ENCODE measurements at places on chromosomes 7 and 10. TPM values are rescaled to one million over a fixed set of nuclear protein-coding genes. Genes with fewer than 3 reads are reported as not detected.

DGKI gene
- total RNA-seq, result 0.71 TPM

IKZF1 gene
- 0.71 TPM for total RNA-seq

GRCh38 chr7:131604841-131605279 is 48.4 kb upstream of the PODXL start:
- peaks cover 42% of the 10 kb centered on the region for H3K4me1 ChIP-seq
- peak overlapping the region; percentile 12 for H3K4me3 ChIP-seq
- H3K36me3 ChIP-seq, result no peaks in the 10 kb centered on the region

- H3K27ac ChIP-seq, result no peak overlapping the region
- no peaks in the 10 kb centered on the region for H3K27me3 ChIP-seq
- no peak overlapping the region for H3K4me3 ChIP-seq
- DNase-seq, result no peak
These were observed 79.5 kb upstream of the PRSS58 start for GRCh38 chr7:142337054-142338001.

GRCh38 chr10:33631991-33632390 is 297.5 kb upstream of the NRP1 start:
- H3K4me3 ChIP-seq, result no peak overlapping the region
- no peaks in the 10 kb centered on the region for H3K27me3 ChIP-seq
- no peaks in the 10 kb centered on the region for H3K36me3 ChIP-seq
- no peak overlapping the region for H3K27ac ChIP-seq

DNA sequence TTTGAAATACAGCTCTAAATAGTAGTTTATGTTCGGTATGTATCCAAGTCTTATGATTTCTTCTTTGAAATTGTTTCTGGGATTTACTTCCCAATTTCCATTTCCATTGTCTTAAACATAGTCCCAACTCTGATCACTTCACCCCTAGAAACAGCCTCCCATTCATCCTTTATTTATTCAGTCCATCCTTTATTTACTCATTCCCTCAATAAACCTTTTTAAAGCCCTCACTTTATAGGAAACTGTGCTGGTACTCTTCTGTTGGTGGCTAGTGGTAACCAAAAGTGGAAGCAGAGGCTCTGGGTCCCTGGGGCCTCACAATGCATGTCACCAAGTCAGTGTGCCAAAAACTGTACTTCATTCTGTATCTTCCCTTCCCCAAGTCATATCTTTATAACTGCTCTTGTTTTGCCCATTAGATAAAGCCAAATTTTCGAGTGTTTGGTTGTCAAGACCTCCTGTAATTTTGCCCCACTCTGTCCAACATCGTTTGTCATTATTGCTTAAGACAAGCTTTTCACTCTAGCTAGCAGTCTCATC is 3.9 kb upstream of the EPC1 start:
- no peak overlapping the region for H3K4me3 ChIP-seq
- no peaks in the 10 kb centered on the region for H3K36me3 ChIP-seq
- H3K27me3 ChIP-seq, result no peaks in the 10 kb centered on the region
- no peak for DNase-seq
- no peaks in the 10 kb centered on the region for H3K4me1 ChIP-seq

DNA sequence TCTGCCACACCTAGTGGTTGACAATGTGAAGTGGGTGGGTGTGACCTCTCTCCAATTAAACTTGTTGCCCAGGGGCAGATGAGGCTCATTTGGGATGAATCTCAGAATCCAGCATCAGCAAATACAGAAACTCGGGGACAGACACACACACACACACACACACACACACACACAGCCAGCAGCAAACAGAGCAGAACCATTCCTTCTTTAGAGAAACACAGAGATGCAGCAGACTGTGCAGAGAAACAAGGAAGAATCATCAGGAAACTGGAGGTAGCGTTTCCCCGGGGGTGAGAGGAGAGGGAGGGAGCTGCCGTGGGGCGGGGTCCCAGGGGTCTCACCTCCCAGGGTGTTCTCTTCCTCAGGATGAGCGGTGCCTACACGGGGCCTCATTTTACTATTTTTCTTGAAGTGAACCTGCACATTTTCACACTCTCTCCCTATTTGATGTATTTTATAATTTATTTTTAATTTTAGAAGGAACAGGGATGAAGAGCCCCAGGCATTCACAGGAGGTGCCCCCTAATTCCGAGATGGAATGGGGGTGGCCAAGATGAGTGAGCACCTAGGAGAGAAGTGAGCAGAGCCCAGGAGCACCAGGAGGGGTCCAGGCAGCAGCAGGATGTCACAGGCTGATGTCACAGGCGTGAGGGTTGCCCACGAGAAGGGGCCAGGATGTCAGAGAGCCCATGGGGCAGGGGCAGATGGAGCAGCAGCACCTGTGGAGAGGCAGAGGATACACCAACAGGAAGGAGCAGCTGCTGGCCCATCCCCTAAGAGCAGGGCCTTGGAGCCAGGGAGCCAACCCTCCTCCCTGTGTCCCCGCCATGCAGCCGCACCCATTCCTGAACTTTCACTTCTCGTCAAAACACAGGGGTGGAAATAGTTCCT is 85.3 kb upstream of the PPP2R2D start:
- no peaks in the 10 kb centered on the region for H3K36me3 ChIP-seq
- no peak for DNase-seq
- H3K27me3 ChIP-seq, result no peaks in the 10 kb centered on the region
- H3K4me3 ChIP-seq, result no peak overlapping the region

DNA sequence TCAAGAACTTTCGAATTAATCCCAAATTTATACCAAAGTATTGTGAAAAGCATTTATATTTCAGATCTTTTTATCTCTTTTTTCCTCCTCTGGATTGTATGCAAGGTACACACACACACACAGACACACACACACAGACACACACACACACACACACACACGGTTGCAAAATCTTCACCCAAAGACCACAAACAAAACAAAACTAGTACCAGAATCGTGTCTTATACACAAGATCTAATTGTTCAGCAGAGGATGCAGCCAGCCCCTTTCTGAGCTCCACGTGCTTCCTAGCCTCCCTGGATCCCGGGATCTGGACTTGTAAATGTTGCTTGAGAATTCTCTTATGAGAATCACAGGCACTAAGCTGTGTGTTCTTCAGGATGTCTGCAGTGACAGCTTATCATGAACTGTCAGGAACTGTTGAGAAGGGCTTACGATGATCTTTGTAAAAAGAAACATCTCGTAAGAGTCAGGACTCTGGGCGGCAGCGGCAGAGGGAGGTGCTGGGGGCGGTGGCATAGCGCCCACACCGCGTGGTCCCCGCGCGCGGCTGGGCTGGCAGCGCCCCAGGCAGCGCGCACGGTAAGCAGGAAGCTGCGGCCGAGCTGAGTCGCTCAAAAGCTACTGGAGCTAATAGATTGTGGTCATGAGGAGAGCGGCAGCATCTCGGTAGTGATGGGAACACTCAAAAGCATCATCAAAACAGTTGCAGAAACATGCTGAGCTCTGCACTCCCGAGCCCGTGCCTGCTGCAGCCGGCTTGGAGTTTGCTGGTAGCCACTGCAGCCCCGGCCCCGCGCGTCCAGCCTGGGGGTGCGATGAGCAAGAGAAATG is 277.6 kb downstream of the GATA3 start:
- peak; percentile 3 for DNase-seq
- peak overlapping the region; percentile 52 for H3K4me3 ChIP-seq
- H3K27me3 ChIP-seq, result peaks cover 11% of the 10 kb centered on the region
- no peaks in the 10 kb centered on the region for H3K36me3 ChIP-seq
- no peak overlapping the region for H3K27ac ChIP-seq

DNA sequence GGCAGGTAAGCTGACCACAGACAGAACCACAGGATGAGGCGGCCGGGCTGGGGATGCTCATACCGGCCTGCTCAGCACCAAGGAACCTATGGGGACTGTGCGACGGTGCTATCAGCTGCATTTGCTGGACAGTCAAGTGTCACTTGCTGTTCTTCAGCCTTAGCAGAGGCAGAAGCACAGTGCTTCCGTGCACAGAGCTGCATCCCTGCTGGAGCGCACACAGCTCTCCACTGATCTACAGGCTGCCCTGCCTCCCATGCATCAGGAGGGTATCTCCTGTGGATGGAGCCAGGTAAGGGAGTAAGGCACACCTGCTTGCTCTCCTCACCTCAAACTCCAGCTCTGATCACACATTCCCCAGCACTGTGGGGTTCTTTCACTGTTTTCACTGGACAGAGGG is 97.5 kb downstream of the TNS3 start:
- H3K27me3 ChIP-seq, result peaks cover 41% of the 10 kb centered on the region
- H3K36me3 ChIP-seq, result no peaks in the 10 kb centered on the region
- H3K27ac ChIP-seq, result no peak overlapping the region
- H3K4me1 ChIP-seq, result peaks cover 7% of the 10 kb centered on the region

DNA sequence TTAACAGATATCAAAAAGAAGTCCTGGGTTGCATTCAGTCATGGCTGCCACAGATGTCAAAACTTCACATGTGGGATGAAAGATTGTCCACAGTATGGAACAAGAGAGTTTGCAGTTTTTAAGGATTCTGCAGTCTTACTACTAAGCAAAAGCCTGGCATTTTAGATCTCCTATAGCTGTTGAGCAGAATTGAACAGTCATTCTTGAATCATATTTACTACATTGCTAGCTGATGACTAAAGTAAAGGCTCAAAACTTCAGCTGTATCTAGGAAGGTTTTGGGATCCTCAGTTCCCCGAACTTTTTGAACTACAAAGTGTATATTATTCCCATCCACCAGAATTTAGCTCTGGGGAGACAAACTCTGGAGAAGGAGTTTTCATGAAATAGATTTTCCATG is 31.0 kb downstream of the BET1 start:
- no peak overlapping the region for H3K4me3 ChIP-seq
- H3K36me3 ChIP-seq, result no peaks in the 10 kb centered on the region
- H3K27me3 ChIP-seq, result no peaks in the 10 kb centered on the region
- H3K4me1 ChIP-seq, result no peaks in the 10 kb centered on the region
- no peak overlapping the region for H3K27ac ChIP-seq
- DNase-seq, result no peak

DNA sequence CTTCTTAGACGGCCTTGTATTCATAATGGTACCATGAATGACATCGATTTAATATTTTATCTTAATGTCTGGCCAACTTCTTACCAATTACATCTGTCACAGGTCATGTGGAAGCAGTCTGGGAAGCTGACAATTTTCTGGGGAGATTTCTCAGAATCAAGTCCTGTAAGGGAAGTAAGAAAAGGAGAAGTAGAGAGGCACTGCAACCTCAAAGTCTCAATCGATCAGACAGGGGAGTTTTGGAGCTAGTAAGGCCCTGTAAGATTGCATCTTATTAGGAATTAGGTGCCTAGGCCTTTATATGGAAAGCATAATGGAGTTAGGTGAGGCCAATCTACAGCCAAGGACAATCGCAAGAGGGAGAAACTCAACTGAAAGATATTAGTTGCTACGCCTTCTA is 694.6 kb upstream of the SORCS1 start:
- no peaks in the 10 kb centered on the region for H3K36me3 ChIP-seq
- no peak overlapping the region for H3K4me3 ChIP-seq
- H3K27ac ChIP-seq, result no peak overlapping the region

- no peaks in the 10 kb centered on the region for H3K4me1 ChIP-seq
- H3K27ac ChIP-seq, result no peak overlapping the region
- no peak for DNase-seq
- no peak overlapping the region for H3K4me3 ChIP-seq
- H3K36me3 ChIP-seq, result no peaks in the 10 kb centered on the region
These were observed 356.2 kb upstream of the NFE2L3 start for GRCh38 chr7:25795824-25796235.

DNA sequence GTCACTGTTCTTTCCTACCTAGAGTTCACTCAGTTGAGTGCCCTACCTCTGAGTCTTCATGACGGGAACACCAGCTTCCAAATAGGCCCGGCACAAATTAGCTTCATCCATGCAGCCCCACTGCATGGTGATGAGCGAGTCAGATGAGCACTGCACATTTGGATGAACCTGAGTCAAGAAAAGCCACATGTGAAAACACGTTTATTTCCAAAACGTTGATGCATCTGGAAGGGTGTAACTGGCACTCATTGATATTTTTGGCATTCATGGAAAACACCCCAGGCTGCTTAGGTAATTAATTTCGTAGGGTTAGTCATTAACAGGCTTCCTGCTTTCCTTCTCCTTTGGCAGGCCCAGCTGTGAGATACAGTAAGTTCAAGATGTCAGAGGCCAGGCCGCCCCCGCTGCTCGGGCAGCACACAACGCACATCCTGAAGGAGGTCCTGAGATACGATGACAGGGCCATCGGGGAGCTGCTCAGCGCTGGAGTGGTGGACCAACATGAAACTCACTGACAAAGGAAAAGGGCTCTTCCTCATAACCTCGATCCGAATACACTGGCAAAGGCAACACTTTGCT is 725.2 kb downstream of the SUGCT start:
- no peaks in the 10 kb centered on the region for H3K36me3 ChIP-seq
- no peak overlapping the region for H3K27ac ChIP-seq
- no peak overlapping the region for H3K4me3 ChIP-seq
- H3K4me1 ChIP-seq, result no peaks in the 10 kb centered on the region
- no peaks in the 10 kb centered on the region for H3K27me3 ChIP-seq

- H3K27me3 ChIP-seq, result no peaks in the 10 kb centered on the region
- DNase-seq, result no peak
- H3K4me1 ChIP-seq, result no peaks in the 10 kb centered on the region
- no peak overlapping the region for H3K4me3 ChIP-seq
- H3K27ac ChIP-seq, result no peak overlapping the region
These were observed 301.7 kb downstream of the TCERG1L start for GRCh38 chr10:131009791-131010190.

DNA sequence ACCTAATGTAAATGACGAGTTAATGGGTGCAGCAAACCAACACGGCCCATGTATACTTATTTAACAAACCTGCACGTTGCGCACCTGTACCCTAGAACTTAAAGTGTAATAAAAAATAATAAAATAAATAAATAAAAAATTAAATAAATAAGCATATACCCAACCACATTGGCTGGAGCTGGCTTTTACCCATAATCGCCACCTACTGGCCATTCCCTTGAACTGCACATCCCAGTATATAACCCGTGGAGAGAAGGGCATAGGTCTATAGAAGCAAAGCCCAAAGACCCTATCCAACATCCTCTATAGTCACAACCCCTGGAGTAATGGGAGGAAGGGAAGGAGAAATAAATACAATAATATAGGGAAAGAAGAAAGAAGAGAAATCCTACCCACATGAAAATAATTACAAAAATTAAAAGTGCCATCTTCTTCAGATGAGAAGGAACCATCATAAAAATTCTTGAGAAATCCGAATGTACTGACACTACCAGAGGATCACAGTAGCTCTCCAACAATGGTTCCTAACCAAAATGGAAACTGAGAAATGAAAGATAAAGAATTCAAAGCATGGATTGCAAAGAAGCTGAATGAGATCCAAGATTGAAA is 65.6 kb downstream of the TWIST1 start:
- H3K27me3 ChIP-seq, result no peaks in the 10 kb centered on the region
- H3K36me3 ChIP-seq, result no peaks in the 10 kb centered on the region
- no peak overlapping the region for H3K4me3 ChIP-seq
- DNase-seq, result peak; percentile 64
- H3K27ac ChIP-seq, result no peak overlapping the region
- H3K4me1 ChIP-seq, result no peaks in the 10 kb centered on the region

GRCh38 chr7:103466814-103467213 is 20.8 kb upstream of the SLC26A5 start:
- no peak overlapping the region for H3K4me3 ChIP-seq
- DNase-seq, result no peak
- no peaks in the 10 kb centered on the region for H3K4me1 ChIP-seq
- no peak overlapping the region for H3K27ac ChIP-seq

DNA sequence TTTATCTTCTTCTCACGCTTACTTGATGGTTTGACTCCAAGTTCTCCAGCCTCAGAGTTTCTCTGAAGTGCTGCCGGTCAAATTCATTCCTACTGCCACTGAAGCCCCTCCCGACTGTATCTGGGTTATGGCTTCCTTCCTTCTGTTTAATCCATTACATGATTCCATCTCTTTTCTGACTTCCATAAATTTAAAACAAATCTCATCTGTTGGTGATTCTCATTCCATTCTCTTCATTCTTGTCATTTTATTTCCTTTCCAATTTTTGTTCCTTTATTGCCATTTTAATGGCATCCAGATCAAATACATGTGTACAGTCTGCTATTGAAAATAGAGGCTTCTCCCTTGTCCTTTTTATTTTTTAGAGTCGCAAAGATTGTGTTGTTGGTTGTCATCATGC is 25.4 kb upstream of the HIBADH start:
- no peaks in the 10 kb centered on the region for H3K36me3 ChIP-seq
- H3K27me3 ChIP-seq, result no peaks in the 10 kb centered on the region
- H3K4me3 ChIP-seq, result no peak overlapping the region

All from H1 (cell line).